Smooth muscle cell of the umbilical artery (primary cell): ENCODE measurements at places on chromosomes 12 and 14. TPM values are rescaled to one million over a fixed set of nuclear protein-coding genes. Genes with fewer than 3 reads are reported as not detected.

PRMT5 gene
- 46.0 and 60.8 TPM in 2 replicates for total RNA-seq

NXPH4 gene
- total RNA-seq = 12.5 and 13.9 TPM in 2 replicates

GLS2 gene
- 0.18 TPM in 1 of 2 replicates, not detected in the other for total RNA-seq

KLRF1 gene
- total RNA-seq = not detected in 2 replicates

RHOJ gene
- total RNA-seq = 3.5 and 4.2 TPM in 2 replicates

SNRPF gene
- 7.4 and 7.7 TPM in 2 replicates for total RNA-seq

PLEKHD1 gene
- total RNA-seq = not detected in 2 replicates

EXOC3L4 gene
- 0.59 TPM in 1 of 2 replicates, not detected in the other for total RNA-seq

ZBTB39 gene
- total RNA-seq = 5.0 and 6.8 TPM in 2 replicates

SYNDIG1L gene
- not detected in 2 replicates for total RNA-seq
